ENCODE measurements at places on chromosomes 5 and 9.

GRCh38 chr9:131087354-131087893 is 8.9 kb upstream of the AIF1L start:
- DNase-seq = no peak

- DNase-seq = no peak
Measured at GRCh38 chr5:2223303-2223702, 340.6 kb upstream of the IRX4 start.

DNA sequence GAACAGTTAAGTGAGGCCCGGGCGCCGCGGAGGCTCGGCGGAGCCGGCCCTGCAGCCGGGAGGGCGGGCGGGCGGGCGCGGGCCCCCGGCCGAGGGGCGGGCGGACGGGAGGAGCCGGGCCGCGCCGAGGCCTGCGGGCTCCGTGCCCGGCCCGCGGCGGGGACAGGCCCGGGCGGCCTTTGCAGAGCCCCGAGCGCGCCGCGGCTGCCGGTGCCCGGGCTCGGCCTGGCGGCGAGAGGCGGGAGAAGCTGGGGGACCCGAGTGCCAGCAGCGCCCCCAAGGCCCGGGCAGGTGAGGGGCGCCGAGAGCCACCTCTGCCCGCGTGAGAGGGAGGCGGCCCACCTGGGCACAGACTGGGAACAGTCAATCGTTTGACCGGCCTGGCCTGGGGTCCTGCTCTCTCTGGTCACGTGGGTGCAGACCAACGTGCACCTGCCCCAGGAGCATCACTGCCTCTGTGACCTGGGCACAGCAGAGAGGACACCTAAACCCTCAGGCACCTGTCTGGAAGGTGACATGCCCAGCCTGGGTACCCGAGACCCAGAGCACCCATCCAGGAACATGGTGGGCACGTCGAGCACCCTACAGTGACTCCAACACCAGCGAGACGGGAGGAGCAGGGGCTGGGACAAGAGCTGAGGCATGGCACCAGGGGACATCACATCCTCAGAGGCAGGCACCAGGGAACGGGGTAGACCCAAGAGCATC is 531 bp downstream of the MVB12B start:
- DNase-seq = no peak

DNA sequence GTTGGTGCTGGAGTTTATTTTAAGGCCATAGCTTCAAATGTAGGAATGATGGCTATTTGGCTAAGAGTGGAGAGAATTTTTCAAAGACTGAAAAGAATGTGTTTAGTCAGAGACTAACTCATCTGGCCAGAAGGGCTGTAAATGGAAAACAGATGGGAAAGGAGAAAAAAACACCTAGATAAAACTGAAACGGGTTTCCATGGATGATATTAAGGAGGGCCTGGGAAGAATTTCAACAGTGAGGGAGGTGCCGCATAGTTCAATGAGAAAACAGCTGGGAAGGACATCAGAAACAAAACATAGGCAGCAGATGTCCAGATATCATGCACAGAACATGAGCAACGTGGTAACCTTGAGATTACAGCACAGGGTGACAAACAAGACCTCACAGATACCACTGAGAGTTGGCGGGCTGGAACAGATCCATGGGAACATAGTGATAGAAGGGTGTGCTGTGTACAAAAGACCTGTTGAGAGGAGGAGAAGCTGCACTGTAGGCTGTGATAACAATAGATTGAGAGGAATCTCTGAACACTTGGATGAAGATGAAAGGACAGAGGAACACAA is 31.2 kb upstream of the RAD23B start:
- DNase-seq = peak; percentile 95

DNA sequence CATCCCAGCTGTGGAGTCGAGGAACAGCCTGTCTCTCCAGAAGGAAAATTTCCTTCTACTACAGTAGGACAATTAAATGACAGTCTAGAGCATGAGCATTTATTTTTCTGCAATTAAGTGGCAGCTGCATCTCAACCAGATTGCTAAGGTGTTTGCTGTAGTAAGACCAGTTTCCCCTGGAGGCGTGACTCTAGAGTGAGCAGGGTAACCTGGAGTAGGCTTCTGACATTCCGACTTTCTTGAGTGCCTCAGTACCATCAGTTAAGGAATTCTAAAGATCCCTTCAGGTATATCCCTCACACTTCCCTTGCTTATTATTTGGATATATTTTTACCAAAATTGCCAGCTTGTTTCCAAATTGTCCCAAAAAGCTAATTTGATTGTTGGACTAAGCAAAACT is 59.2 kb upstream of the IRX2 start:
- DNase-seq = no peak

DNA sequence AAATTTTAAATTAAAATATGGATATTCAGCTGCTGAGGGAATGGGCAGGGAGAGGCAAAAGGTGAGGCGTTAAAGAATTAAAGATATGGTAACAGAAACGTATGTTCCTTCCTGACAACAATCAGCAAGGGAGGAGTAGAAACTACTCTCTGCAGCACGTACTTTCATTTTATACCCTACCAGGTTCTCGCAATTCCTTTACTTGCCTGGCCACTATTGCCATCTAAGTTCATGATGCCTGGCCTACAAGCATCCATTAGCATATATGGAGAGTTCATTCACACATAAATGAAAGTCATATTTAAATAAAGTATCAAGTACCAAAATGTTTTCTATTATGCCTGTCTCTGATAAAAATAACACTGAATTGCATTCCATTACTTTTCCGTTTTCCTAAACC is 125.1 kb downstream of the BNC2 start:
- no peak for DNase-seq

DNA sequence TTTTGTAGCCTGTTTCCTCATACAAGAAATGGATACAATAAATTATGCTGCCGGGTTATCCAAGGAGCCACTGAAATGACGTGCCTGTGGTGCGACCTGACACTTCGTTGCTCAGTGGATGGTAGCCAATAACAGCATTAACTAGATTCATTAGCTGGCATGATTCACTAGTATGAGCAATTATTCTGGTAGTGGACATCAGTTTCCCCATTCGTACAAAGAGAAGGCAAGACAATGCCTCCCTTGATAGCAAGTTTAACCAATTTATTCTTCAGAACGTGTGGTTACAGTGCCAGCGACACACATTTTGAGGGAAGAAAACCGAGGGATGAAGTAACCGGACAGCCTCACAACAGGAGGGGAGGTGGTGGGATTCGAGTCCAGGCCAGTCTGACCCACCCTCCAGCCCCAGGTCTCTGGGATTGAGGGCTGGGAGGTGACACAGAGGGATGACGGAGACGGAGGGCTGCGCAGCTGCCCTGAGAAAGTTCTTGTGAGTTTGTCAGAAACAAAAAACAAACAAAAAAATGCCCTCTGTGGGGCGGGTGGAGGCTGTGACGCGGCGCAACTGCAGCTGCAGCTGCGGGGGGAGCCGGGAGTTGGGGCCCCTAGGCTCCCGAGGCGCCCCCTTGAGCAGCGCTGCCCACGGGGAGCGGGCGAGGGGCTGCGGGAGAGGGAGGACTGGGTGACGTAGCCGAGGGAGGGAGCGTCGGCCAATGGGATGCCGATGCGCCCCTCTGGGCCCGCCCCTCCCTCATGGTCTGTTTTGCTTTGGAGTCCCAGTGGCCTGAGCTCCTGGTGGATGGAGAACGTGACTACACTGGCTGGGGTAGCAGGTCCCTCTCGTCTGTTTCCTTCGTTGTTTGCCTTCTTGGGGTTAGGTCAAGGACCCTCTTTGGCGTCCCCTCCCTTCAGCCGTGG is 10.9 kb downstream of the LHX2 start:
- DNase-seq = no peak

GRCh38 chr5:31204958-31205357 is 11.5 kb downstream of the CDH6 start:
- no peak for DNase-seq

GRCh38 chr5:167261309-167262100 is 1029.9 kb upstream of the WWC1 start:
- no peak for DNase-seq

DNA sequence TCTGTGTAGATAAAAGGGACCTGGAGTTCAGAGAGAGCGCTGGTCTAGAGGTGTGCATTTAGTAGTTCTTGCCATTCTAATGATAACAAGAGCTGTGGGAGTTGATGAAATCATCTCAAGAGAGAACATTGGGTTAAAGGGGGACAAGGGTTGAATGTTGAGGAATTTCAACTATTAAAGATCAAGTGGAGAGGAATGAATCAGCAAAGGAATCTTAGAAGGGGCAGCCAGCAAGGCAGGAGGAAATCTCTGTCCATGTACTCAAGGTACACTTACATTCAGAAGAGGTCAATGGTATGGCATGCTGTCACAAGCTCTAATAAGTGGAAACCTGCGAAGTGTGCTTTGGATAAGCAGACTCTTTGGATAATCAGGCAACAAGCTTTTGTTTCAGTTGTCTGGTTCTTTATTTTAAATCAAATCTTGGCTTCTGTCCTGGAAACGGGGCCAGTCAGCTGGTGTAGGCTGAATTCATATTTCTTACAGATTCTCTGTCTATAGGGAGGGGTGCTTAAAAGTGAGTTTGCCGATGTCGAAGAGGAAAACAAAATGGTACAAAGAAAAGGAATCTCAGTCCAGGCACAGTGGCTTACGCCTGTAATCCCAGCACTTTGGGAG is 320.5 kb upstream of the CD180 start:
- peak; percentile 63 for DNase-seq

Data from EH (cell line).